Hepatocyte (in vitro differentiated cells): ENCODE measurements at places on chromosomes 2 and 18. TPM values are rescaled to one million over a fixed set of nuclear protein-coding genes. Genes with fewer than 3 reads are reported as not detected.
A peak's percentile ranks its signal among the peaks of the same experiment; 100 is the strongest.

DNA sequence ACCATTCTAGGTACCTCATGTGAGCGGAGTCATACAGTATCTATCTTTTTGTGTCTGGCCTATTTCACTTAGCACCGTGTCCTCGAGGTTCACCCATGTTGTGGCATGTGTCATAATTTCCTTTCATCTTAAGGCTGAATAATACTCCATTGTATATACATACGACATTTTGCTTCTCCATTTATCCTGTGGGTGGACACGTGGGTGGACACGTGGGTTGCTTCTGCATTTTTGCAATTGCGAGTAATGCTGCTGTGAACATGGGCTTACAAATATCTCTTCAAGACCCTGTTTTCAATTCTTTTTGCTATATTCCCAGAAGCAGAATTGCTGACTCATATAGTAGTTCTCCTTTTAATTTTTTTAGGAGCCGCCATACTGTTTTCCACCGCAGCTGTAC lies 243.6 kb upstream of the EPAS1 start:
- no peak overlapping the region for H3K27ac ChIP-seq
- no peak overlapping the region for H3K4me3 ChIP-seq
- peaks cover 3% of the 10 kb centered on the region for H3K4me1 ChIP-seq
- no peaks in the 10 kb centered on the region for H3K36me3 ChIP-seq

GRCh38 chr18:44423814-44424644 lies 256.7 kb upstream of the SETBP1 start:
- H3K4me1 ChIP-seq = no peaks in the 10 kb centered on the region
- H3K27ac ChIP-seq = no peak overlapping the region
- DNase-seq = no peak
- H3K36me3 ChIP-seq = no peaks in the 10 kb centered on the region
- H3K27me3 ChIP-seq = no peaks in the 10 kb centered on the region

The SCLY gene
- 21.1 and 21.3 TPM in 2 replicates for polyA plus RNA-seq

- no peak for DNase-seq
- no peak overlapping the region for H3K4me3 ChIP-seq
- H3K4me1 ChIP-seq = no peaks in the 10 kb centered on the region
- H3K27ac ChIP-seq = no peak overlapping the region
- H3K36me3 ChIP-seq = no peaks in the 10 kb centered on the region
Measured at GRCh38 chr2:18860179-18860578, 270.8 kb upstream of the NT5C1B start.

- H3K27me3 ChIP-seq = no peaks in the 10 kb centered on the region
- H3K36me3 ChIP-seq = no peaks in the 10 kb centered on the region
- DNase-seq = peak; percentile 25
Measured at GRCh38 chr2:16525265-16525887, 140.3 kb downstream of the CYRIA start.

The SCYGR4 gene
- not detected in 2 replicates for polyA plus RNA-seq

The PSMA8 gene
- 0.15 TPM in 1 of 2 replicates, not detected in the other for polyA plus RNA-seq

DNA sequence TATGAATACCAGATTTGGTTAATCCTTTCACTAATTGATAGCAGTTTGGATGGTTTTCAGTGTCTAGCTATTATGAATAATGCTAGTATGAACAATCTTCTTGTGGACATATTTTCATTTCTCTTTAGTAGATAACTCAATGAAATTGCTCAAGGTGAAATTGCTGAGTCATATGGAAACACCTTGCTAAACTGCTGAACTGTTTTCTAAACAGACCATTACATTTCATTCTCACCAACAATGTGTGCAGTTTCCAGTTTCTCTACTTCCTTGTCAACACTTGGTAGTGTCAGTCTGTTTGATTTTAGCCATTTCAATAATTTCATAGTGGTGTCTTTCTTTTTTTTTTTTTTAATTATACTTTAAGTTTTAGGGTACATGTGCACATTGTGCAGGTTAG lies 250.0 kb downstream of the HRH4 start:
- no peak for DNase-seq
- no peaks in the 10 kb centered on the region for H3K27me3 ChIP-seq
- H3K36me3 ChIP-seq = no peaks in the 10 kb centered on the region
- H3K4me3 ChIP-seq = no peak overlapping the region
- H3K4me1 ChIP-seq = no peaks in the 10 kb centered on the region

The RAPGEF4 gene
- 1.00 and 2.0 TPM in 2 replicates for polyA plus RNA-seq

The SIGLEC15 gene
- 1.3 and 1.5 TPM in 2 replicates for polyA plus RNA-seq

- H3K4me1 ChIP-seq = peaks cover 1% of the 10 kb centered on the region
- no peak overlapping the region for H3K27ac ChIP-seq
- DNase-seq = no peak
Measured at GRCh38 chr2:240462707-240463273, 27.3 kb downstream of the GPC1 start.

- H3K4me3 ChIP-seq = no peak overlapping the region
- peaks cover 4% of the 10 kb centered on the region for H3K4me1 ChIP-seq
- H3K36me3 ChIP-seq = no peaks in the 10 kb centered on the region
- H3K27ac ChIP-seq = no peak overlapping the region
Measured at GRCh38 chr2:30758191-30758651, 49.0 kb downstream of the CAPN13 start.

DNA sequence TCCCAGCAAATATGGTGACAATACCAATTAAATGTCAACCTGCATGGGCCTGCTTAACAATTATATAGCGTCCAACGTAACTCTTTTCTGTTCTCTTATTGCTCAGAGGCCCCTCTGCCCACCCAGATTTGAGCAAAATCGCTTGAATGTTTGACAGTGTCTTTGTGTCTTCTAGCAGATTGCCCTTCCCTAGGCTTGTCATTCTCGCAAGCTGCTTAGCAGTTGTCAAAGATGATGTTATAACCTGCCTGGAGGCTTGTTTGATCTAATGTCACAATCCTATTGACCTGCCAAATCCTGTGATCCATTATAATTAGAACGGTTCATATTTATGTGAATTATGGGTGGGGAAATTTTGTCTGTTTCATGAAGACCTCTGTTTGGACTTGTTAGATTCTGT lies 108.8 kb downstream of the FARSB start:
- no peak for DNase-seq
- H3K36me3 ChIP-seq = no peaks in the 10 kb centered on the region
- H3K4me1 ChIP-seq = no peaks in the 10 kb centered on the region

DNA sequence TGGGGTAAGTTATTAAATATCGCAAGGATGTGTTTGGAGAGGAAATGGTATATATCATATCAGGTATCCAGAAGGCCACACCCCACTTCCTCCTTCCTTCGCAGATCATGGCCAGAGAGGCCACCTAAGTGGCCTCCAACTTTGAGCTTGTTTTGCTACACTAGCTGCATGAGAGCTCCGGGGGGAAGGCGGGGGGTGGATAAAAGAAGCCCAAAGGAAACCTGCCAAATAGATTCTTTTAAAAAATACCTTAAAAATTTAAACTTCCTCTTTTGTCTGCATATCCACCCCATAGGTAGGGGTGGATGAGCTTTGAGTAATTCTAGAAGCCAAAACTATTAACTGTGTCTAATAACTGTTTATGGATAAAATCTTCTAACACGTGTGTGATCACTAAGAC lies 5.7 kb upstream of the TTR start:
- DNase-seq = no peak
- H3K4me1 ChIP-seq = peaks cover 17% of the 10 kb centered on the region
- H3K36me3 ChIP-seq = no peaks in the 10 kb centered on the region
- peak overlapping the region; percentile 82 for H3K27ac ChIP-seq
- H3K27me3 ChIP-seq = no peaks in the 10 kb centered on the region

DNA sequence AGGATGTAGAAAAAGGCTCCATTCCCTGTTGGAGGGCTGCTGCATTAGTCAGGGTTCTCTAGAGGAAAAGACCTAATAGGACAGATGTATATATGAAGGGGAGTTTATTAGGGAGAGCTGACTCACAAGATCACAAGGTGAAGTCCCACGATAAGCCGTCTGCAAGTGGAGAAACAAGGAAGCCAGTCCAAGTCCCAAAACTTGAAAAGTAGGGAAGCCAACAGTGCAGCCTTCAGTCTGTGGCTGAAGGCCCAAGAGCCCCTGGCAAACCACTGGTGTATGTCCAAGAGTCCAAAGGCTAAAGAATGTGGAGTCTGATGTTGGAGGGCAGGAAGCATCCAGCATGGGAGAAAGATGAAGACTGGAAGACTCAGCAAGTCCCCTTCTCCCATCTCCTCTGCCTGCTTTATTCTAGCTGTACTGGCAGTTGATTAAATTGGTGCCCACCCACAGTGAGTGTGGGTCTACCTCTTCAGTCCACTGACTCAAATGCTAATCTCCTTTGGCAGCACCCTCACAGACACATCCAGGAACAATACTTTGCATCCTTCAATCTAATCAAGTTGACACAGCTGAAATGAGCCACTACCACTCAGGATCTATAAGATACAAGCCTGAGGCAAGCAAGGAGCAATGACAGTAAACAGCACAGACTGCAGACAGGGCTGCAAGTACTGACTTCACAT lies 30.0 kb upstream of the ATG16L1 start:
- H3K27ac ChIP-seq = no peak overlapping the region
- no peak overlapping the region for H3K4me3 ChIP-seq
- no peaks in the 10 kb centered on the region for H3K36me3 ChIP-seq
- H3K27me3 ChIP-seq = no peaks in the 10 kb centered on the region
- no peak for DNase-seq

The ARHGAP25 gene
- polyA plus RNA-seq = 0.12 and 0.21 TPM in 2 replicates

- no peaks in the 10 kb centered on the region for H3K27me3 ChIP-seq
- peaks cover 37% of the 10 kb centered on the region for H3K4me1 ChIP-seq
- H3K36me3 ChIP-seq = no peaks in the 10 kb centered on the region
- H3K4me3 ChIP-seq = no peak overlapping the region
- H3K27ac ChIP-seq = no peak overlapping the region
Measured at GRCh38 chr2:217437290-217437870, 565.4 kb downstream of the TNS1 start.

The OR6B2 gene
- not detected in 2 replicates for polyA plus RNA-seq

GRCh38 chr18:31840499-31840898 lies 79.8 kb upstream of the SLC25A52 start:
- H3K36me3 ChIP-seq = no peaks in the 10 kb centered on the region
- H3K4me3 ChIP-seq = no peak overlapping the region
- no peaks in the 10 kb centered on the region for H3K27me3 ChIP-seq
- no peak overlapping the region for H3K27ac ChIP-seq

- peaks cover 98% of the 10 kb centered on the region for H3K27me3 ChIP-seq
- no peaks in the 10 kb centered on the region for H3K36me3 ChIP-seq
- DNase-seq = peak; percentile 39
- no peak overlapping the region for H3K27ac ChIP-seq
- peaks cover 30% of the 10 kb centered on the region for H3K4me1 ChIP-seq
- peak overlapping the region; percentile 42 for H3K4me3 ChIP-seq
Measured at GRCh38 chr18:907115-907884, 2.6 kb downstream of the ADCYAP1 start.

DNA sequence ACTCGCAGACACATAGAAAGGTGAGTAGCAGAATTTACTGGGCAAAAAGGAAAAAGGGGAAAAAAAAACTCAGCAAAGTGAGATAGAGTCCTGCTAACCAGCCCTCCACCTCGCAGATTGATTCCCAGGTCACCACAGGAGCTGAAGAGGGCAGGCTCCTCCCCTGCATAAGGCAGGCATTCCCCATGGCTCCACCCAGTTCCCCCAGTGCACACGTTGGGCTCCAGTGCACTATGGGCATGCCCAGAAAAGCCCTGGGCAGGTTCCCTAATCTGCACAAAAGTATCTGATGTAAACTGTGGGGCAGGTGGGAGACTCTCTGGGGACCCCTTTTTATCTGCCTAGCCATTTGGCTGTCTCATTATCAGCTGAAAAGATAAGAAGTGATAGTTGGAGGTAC lies 461.2 kb upstream of the TMEFF2 start:
- H3K4me3 ChIP-seq = no peak overlapping the region
- no peak for DNase-seq
- H3K27me3 ChIP-seq = no peaks in the 10 kb centered on the region
- H3K4me1 ChIP-seq = no peaks in the 10 kb centered on the region

GRCh38 chr2:109353806-109354745 lies 225.1 kb downstream of the SH3RF3 start:
- no peak for DNase-seq
- no peaks in the 10 kb centered on the region for H3K27me3 ChIP-seq
- H3K36me3 ChIP-seq = no peaks in the 10 kb centered on the region
- H3K27ac ChIP-seq = no peak overlapping the region
- no peak overlapping the region for H3K4me3 ChIP-seq
- H3K4me1 ChIP-seq = no peaks in the 10 kb centered on the region

DNA sequence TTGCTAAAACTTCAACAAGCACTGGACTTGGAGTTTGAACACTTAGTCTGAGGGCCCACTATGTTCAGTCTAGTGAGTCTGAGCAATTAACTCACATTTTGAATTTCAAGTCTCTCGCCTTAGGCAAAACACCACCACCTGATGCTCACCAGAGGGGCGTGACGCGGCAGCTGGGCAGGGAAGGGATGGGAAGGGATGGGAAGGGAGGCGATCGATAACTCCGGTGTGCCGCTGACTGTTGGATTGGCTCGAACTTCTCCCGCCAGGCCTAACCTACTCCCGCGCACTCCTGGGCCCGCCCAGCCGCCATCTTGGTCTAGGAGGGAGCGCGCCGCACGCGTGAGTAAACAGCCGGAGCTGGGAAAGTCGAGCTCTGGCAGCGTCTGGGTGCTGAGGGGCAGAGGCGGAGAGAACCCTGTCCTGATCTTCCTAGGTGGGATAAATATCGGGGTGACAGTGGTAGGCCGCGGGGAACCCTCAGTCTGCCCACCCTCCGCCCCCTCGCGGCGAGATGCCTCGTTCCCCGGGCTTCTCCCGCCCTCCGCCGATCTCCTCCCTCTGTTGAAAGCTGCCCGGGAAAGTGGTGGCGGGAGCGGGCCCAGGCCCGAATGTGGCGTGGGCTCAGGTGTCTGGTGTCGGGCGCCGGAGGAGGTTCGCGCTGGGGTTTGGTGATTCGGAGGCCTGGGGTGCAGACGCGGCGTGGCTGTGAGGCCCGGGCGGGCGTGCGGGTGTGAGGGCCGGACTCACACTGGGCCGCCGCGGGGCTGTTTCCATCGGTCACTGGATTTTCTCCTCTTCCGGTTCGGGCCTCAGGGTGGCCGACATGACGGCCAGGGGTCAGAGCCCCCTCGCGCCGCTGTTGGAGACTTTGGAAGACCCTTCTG lies at the start of gene RIF1:
Gene RIF1, plus strand, starts transcription at position 302 of the 884 bp plus-strand sequence. Its CDS starts 522 bp downstream, at position 824.
- H3K27me3 ChIP-seq = no peaks in the 10 kb centered on the region
- H3K27ac ChIP-seq = peak within 1 kb of the TSS; percentile 96
- peak; percentile 95 for DNase-seq

The SCTR gene
- 4.3 and 4.9 TPM in 2 replicates for polyA plus RNA-seq

GRCh38 chr2:118982039-118982438 lies 40.0 kb downstream of the MARCO start:
- no peaks in the 10 kb centered on the region for H3K4me1 ChIP-seq
- DNase-seq = no peak
- no peak overlapping the region for H3K4me3 ChIP-seq
- no peaks in the 10 kb centered on the region for H3K36me3 ChIP-seq
